ENCODE measurements at places on chromosomes 2 and 18.

GRCh38 chr2:79573895-79574674, 61.2 kb downstream of the CTNNA2 start:
- DNase-seq, result no peak

DNA sequence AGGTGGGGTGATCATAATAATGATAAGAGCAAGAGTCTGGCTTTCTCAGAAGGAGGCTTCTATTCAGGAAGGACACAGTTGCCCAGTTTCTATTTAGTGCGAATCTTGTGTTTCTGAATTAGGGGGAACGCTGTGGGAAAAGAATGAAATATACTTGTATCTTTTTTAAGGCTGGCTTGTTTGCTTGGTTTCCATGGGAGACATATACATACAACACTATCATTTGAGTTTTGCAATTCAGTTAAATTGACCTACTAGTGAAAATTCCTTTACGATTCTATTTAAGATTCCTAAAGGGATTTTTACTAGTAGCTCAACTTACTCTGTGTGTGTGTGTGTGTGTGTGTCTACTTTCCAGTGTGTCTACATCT, 24.7 kb upstream of the ANKRD62 start:
- DNase-seq, result no peak

DNA sequence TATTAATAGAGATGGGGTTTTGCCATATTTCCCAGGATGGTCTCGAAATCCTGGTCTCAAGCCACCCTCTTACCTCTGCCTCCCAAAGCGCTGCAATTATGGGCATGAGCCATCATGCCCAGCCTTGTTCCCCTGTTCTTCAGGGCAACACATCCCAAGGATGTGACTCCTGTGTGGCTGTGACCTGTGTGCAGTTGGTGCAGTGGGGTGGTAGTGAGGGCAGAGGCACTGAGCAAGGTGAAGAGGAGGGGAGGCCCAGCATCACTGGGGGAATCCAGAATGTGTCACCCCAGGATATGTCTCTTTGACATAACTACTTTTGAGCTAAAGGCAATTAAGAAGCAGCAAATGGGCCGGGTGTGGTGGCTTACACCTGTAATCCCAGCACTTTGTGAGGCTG, 23.4 kb downstream of the CENPA start:
- DNase-seq, result no peak

DNA sequence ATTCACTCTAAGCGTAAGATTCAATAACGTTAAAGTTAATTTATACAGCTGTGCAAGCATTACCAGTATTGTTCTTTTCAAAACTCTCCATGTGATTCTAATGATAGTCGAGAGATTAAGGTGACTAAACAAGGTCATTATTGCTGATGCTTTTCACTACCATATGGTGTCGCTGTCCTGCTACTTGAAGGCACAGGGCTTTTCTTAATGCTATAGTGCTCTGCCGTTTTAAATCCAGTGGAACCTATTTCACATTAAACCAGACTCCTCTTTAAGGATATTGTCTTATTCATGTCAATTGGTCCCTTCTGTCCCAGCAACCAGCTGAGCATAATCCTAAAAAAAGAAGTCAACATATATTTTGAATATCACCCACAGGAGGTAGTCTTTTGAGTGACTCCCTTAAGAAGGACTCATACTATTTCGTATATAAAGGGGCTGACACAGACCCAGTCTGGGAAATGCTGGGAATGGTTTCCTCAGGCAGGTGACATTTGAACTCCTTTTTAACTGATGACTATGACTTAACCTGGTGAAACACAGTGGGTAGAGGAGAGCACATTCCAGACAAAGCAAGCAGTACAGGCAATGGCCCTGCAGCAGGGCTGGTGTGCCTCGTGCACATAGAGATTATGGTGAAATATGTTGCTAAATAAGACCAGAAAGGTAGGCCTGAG, 53.9 kb upstream of the CYTIP start:
- no peak for DNase-seq

DNA sequence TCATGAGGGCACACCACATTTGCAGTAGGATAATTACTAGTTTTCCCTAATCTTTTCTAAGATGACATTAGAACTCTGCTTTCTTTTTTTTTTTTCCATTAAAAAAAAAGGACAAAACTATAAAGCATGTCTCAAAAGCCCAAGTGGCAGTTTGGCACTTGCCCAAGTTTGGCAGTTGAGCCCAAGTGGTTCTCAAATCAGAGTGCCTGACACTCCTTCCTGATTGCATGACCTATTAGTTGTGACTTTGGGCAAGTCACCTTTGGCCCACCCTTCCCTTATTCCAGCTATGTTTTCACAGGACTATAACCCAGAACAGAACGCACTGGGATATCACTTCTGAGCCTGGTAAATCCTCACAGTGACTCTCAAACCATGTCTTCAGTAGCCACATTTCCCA, 273.0 kb downstream of the CCDC85A start:
- no peak for DNase-seq

All from right kidney (tissue), 9 donors.